ENCODE measurements at places on chromosomes 1 and 21.

GRCh38 chr1:88441022-88441421, 243.1 kb upstream of the PKN2 start:
- no peak for DNase-seq

DNA sequence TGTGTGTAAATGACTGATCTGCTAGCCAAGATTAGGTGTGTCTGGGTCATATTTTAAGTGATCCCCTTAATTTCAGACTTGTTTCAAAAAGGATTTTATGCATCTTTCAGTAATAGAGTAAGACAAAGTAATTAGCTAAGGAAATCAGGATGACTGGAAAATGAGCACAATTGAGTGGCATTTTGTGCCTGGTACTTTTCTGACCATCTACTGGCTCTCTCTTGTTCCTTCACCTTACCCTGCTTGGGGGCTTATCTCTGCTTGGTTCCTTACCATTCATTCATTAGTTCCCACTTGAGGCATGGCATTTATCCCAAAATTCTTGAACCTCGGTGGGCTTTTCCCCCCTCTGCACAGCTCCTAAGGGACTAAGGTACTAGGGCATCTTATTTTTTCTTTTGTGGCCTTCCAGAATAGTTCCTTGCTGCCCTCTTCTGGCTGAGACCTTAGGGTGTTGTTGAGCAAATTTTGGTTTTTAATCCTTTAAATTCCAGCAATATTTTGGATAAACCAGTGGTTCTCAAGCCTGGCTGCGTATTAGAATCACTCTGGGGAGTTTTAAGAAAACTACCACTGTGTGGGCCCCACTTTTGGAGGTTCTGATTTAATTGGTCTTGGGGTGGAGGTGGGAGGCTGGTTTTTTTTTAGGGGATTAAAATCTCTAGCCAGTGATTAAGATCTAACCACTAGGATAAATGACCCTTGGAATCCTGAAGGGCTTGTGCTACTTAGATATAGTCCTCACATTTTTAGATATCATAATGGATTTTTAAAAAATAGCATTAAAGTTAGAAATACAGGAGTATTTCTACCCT, 50.8 kb downstream of the HS2ST1 start:
- DNase-seq: no peak

DNA sequence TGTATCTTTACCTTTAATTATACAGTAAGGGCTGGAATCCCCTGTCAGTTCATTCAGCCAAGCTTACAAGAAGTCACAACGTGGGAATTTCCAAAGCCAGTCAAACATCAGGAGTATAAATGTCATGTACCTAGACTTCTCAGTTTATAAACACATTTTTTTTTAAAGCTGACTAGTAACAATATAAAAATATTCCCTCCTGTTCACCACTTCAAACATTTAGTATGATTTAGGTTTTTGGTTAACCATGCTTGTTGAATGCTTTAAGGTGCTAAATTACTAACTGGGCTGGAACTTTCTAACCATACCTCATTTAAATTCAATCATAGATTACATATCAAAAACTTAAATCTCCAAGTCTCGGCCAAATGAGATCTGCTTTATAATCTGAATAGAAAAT, 44.0 kb downstream of the JAK1 start:
- no peak for DNase-seq

GRCh38 chr1:168637350-168637991, 61.1 kb downstream of the XCL1 start:
- DNase-seq: no peak

- no peak for DNase-seq
Observed at GRCh38 chr21:34201001-34201400, 127.6 kb downstream of the MRPS6 start.

DNA sequence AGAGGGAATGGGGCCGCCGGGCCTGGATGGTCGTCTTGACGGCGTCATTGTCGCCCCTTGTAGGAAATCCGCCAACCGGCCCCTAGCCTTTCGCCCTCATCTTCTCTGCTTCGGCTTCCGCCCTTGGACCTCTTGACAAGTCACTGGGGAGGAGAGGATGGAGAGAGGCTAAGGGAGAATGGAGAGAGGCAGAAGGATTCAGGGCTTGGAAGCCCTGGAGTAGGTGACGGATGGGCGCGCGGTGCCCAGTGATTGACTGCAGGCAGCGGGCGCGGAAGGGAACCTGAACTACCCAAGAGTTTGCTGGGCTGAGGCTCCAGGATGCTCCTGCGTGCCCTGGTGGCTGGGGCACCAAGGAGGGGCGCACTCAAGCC, 651 bp downstream of the PDE4B start:
- DNase-seq: no peak

DNA sequence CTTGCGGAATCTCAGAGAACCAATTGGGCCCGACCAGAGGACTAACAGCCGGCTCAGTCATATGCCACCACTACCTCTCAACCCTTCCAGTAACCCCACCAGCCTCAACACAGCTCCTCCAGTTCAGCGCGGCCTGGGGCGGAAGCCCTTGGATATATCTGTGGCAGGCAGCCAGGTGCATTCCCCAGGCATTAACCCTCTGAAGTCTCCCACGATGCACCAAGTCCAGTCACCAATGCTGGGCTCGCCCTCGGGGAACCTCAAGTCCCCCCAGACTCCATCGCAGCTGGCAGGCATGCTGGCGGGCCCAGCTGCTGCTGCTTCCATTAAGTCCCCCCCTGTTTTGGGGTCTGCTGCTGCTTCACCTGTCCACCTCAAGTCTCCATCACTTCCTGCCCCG, 49.8 kb downstream of the ACP6 start:
- DNase-seq: no peak

- DNase-seq: no peak
Observed at GRCh38 chr21:43926196-43926595, 61.2 kb downstream of the AGPAT3 start.

- DNase-seq: no peak
Observed at GRCh38 chr1:198619375-198620140, 19.3 kb upstream of the PTPRC start.

- DNase-seq: no peak
Observed at GRCh38 chr1:248818505-248819374, 7.0 kb downstream of the SH3BP5L start.

- no peak for DNase-seq
Observed at GRCh38 chr1:67843331-67843730, 10.1 kb upstream of the GNG12 start.

DNA sequence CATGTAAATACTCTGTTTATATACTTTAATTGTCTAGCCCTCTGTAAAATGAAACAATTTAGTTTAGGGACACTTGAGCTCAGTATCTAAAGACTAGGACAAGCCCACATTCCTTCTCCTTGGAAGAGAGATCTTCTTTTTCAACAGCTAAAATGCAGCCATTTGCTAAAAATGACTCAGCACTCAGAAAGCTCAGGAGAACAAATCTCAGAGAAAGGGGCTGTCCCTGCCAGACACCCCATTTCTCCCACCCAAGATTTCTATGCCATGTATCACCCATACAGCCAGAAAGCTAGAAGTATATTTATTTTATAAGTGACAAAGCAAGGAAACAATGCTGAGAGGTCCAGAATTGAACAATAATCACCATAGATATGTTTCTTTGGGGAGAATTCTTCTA, 23.2 kb upstream of the PRDX6 start:
- DNase-seq: no peak

DNA sequence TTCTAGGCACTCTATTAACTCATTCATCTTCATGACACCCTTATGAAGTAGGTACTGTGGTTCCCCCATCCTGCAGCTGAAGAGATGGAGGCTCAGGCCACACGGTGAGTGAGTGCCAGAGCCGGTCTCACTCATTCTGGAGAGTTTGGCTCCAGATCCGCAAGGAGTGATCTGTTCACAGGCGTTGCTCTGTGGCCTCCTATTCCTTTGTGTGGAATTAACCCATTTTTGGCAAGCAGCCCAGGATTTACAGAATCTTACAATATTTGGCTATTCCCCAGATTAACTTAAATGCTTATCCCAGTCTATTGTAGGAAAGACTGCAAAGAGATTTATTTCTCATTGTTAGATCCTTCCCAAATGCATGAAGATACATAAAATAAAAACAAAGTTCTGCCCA, 29.6 kb downstream of the KIAA0040 start:
- DNase-seq: no peak

DNA sequence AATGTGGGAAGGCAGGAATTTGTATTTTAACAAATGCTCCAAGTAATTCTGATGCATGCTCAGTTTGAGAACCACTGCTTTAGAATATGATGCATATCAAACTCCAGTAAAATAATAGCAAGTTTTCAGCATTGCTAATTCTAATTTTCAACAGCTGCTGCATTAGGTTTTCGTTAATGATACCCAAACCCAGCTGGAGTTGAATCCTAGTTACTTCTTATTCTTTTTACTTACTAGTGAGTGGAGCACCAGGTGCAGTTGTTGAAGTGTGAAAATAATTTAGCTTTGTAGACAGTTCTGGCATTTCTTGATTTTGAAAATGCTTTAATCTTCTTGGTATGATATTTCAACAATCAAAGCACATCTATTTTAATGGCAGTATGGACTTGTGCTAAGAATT, 138.5 kb downstream of the HS2ST1 start:
- no peak for DNase-seq

DNA sequence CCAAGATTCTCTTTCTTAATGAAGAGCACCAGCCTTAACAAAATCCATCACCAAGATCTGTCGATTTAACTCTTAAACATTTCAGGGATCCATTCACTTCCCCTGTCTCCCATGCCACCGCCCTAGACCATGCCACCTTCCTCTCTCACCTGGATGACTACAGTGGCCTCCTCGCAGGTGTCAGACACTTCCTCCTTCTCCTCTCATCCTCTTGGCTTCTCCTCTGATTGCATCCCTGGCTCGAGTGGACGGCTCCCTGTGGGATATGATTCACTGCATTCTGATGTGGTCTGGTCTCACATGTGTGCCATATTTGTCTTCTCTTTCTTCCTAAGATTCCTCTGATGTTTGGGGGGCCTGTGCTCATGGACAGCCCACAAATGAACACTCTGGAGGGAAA, 66.4 kb upstream of the KLHDC7A start:
- no peak for DNase-seq

- no peak for DNase-seq
Observed at GRCh38 chr1:85501355-85501898, 36.5 kb upstream of the DDAH1 start.

Data from esophagus squamous epithelium (tissue), 5 donors.